ENCODE measurements at places on chromosomes 4 and X.

DNA sequence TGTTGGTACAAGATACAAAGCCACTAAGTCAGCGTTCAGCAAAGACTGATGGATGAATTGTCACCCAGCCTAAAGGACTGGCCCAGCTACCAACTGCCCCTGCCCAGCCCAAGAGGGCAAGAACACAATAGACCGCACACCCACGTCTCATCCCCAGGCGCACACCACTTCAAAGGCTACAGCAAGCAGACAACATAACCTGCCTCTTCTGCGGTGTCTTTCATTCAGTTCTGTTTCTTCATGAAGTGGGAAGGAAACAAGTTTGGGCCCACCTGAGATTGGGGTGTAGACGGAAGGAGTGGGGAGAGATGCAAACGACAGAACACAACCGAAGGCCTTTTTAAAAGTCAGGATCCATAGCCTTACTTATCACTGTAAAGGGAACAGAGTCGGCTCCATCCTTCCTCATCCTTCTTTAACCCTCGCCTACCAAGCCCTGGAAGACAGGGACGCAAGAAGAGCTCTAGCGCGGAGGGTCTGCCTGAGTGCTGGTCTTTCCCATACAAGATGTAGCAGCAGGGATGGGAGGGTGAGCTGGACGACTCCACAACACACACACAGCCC is 691 bp downstream of the SCARB2 start:
- no peak for DNase-seq

- DNase-seq, result no peak
Observed at GRCh38 chr4:22458098-22458497, 57.8 kb downstream of the ADGRA3 start.

GRCh38 chr4:168803732-168804131 is 206.3 kb downstream of the CBR4 start:
- DNase-seq, result no peak

DNA sequence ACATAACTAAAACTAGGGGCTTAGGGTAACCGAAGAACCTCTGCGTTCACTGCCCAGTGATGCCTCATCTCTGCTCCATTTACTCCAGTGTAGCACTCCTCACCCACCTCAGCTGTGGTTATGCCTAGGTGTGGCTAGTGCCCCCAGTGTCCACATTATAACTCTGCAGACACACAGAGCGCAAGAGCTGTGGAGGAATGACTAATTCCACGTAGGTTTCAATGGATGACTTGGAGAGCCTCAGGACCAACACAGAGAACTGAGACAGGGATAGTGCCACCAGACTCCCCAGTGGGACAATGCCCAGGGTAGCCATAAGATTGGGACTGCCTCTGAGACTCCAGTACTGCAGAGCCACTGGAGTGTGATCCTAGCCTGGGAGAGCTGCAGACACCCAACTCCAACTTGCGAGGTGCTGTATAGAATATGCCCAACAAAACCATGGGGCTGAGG is 542.4 kb upstream of the DIPK2B start:
- no peak for DNase-seq

DNA sequence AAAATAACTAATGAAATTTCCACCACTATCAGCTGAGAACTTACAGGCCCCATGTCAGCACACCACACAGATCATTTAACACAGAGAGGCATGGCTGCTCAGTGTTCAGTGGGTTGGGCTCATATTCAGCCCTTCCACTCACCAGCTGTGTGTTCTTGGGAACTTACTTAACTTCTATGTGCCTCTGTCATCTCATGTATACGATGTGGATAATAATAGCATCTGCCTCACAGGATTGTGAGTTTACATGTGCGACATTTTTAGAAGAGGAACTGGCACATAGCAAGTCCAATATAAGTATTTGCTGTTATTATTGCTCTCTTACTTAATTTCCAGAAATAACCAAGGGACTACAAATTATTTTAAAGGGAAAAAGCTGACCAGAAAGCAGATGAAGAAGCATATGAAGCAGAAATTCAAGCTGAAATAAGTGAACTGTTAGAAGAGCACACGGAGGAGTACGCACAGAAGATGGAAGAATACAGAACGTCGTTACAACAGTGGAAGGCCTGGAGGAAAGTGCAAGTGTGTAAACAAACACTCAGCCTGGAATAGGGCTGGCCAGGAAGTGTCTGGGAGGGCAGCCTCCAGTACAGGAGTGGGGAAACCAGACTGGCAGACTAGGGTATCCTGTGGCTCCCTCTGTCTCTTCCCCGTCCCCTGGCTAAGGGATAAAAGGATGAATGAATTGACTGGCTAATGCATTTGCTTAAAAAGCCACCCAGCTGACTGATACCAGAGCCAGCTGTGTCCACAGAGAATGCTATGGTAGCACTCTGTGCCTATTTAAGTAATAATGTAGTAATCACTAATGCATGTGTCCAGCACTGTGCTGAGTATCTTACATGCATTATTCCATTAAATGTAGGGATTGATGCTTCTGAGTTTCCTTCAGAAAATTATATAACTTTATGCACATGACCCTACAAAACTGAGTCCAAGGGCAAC is 67.1 kb downstream of the CC2D2A start:
- DNase-seq, result peak; percentile 15

GRCh38 chr4:155010376-155010775 is 198.1 kb upstream of the NPY2R start:
- no peak for DNase-seq

DNA sequence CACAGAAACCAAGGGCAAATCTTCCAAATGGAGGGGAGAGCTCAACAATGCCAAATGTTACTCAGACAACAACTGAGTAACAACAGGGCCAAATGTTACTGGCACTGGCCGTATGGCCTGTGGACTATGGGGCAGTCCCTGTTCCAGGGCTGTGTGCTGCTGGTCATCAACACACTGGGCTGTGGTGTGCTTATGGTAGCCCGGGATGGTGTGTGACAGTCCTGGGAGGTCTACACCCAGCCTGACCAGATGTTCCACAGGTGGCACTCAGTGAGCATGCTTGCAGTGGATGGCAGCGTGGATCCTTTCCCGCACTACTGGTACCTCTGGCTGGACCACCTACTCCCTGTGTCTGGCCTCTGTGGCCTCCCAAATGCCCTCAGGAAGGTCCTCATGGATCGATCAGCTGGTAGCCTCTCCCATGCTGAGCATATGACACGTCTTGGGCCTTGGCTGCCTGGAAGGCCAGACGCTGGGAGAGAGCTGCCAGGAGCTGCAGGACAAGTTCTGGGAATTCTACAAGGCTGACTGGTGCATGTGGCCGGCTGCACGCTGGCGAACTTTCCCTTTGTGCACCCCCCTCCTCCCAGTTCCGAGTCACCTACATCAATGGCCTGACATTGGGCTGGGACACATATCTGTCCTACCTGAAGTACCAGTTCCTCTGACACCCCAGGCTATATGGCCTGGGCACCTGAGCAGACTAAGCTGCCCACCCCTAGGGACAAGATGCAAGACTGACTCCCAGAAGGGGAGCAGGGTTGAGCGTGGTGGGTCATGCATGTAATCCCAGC is 59.7 kb upstream of the IQSEC2 start:
- no peak for DNase-seq

DNA sequence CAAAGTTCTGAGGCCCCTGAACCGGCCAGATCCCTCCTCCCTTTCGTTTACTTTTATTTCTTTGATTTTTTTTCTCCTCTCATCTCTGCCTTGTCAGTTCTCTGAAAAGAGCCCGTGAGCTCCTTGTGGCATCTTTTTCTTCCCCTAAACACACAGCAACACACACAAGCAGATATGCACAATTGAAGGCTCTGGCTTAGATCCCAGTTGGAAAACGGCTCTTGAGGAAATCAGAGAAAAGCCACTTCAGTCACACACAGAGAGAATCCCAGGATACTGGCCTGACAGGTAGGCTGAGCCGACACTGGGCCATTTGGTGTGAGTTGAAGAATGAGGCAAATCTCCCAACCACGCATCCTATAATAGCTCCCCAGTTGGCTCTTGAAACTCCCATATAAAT is 12.9 kb downstream of the DIPK2B start:
- no peak for DNase-seq

- DNase-seq, result no peak
Observed at GRCh38 chr4:86326400-86326799, 33.5 kb downstream of the MAPK10 start.

GRCh38 chr4:113112338-113112978 is 63.0 kb downstream of the ANK2 start:
- no peak for DNase-seq

GRCh38 chr4:5462896-5463295 is 245.5 kb downstream of the EVC2 start:
- DNase-seq, result no peak

GRCh38 chrX:132692066-132692465 is 203.2 kb upstream of the MBNL3 start:
- DNase-seq, result no peak

DNA sequence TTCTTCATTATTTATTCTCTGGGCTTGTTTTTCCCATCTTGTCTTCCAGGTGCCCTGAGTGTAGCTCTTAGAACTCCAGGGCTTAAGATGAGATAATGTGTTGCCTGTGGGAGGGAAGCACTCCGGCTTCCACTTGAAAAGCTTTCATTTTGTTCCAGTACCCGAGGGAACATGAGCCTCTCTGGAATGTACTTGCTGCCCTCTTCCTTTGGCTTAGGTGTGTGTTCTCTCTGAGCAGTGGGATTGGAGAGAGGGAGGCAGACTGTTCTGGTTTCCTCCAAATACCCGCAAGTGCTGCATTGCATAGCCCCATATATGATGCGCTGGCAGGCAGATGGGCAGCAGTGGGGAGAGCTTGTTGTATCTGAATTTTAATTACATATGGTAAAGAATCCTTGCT is 861 bp upstream of the DTHD1 start:
- DNase-seq, result no peak

DNA sequence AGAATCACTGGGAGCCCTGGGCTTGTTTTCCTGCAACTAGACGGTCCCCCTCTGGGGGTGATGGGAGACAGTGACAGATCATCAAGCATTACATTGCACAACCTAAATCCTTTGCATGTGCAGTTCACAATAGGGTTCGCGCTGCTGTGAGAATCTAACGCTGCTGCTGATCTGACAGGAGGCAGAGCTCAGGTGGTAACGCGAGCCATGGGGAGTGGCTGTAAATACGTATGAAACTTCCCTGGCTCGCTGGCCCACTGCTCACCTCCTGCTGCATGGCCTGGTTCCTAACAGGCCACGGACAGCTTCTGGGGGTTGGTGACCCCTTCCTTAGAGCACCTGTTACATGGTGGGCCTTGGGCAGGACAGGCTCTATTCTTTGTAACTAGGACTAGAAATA is 10.4 kb downstream of the PAQR3 start:
- DNase-seq, result peak; percentile 5

GRCh38 chr4:41095192-41095872 is 119.0 kb downstream of the APBB2 start:
- DNase-seq, result no peak

DNA sequence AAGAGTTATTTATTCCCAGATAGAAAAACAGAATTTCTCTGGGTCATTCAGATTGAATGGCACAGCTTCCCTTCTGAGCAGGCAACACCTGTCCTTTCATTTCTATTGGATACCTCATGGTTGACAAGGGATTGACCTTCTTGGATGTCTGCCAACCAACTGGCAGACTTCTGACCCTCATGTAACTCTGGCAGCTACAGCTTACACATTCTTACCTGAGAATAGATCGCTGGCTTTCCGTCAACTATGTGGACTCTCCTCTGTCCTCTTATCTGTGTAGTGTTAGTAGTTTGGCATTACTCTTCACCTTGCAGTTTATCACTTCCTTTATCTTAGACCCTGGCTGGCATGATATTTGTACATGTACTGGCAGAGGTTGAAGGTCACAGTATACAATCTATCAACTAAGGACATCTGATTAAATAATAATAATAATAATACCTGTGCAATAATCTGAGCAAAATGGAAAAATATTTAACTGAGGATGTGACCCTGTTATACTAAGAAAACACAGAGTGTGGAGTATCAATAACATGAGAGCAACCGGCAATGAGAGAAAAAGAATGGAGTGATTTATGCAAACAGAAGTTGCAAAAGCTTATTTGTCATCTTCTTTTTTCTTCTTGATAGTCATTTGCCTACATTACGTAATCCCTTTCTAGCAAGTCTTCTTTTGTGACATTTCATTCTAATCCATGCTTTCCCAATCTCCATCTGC is 1118.2 kb downstream of the ARAP2 start:
- DNase-seq, result no peak

- no peak for DNase-seq
Observed at GRCh38 chr4:38980903-38981676, 51.1 kb downstream of the TMEM156 start.

- DNase-seq, result no peak
Observed at GRCh38 chrX:107452581-107452980, 3.1 kb downstream of the FRMPD3 start.

- no peak for DNase-seq
Observed at GRCh38 chr4:51931461-51931860, 88.5 kb downstream of the DCUN1D4 start.

- peak; percentile 14 for DNase-seq
Observed at GRCh38 chr4:1574601-1575417, 109.3 kb downstream of the FAM53A start.

DNA sequence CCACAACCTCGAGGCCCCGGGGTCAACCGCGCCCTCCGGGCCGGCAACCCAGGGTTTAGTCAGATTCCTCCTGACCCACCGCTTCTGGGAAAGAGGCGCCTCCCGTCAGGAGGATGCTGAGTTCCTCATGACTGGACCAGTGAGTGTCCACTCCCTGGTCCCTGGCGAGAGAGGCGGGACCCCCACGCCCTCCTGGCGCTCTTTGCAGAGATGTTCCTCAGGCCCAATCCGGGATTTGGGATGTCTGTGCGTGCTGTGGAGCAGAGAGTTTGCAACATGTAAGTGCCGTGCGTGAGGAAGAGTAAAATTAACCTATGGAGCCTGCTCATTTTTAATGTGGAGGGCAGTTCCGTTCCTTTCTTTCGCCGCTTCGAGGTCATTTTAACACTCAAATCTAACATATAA is 824 bp upstream of the UGDH start:
- no peak for DNase-seq

DNA sequence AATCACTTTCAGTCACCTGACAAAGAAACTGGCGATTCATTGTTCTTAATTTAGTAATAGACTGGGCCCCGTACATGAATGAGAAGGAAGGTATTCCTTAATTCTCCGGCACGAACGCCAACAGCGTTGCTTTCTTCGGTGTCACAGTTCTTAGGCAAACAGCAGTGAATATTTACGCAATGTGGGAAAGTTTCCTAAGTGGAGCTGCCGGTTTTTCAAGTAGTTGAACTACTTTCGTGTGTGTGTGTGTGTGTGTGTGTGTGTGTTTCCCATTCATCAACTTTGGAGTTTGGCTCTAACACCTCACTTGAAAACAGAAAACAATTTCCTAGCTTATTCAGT is 651 bp downstream of the NXT2 start:
- DNase-seq, result no peak
